ENCODE measurements at places on chromosomes 7 and 10.
A peak's percentile ranks its signal among the peaks of the same experiment; 100 is the strongest.

GRCh38 chr7:139673230-139673629, 104.6 kb downstream of the HIPK2 start:
- DNase-seq, result peak; percentile 66

GRCh38 chr10:31101123-31101522, 69.5 kb upstream of the ZNF438 start:
- peak; percentile 73 for DNase-seq

DNA sequence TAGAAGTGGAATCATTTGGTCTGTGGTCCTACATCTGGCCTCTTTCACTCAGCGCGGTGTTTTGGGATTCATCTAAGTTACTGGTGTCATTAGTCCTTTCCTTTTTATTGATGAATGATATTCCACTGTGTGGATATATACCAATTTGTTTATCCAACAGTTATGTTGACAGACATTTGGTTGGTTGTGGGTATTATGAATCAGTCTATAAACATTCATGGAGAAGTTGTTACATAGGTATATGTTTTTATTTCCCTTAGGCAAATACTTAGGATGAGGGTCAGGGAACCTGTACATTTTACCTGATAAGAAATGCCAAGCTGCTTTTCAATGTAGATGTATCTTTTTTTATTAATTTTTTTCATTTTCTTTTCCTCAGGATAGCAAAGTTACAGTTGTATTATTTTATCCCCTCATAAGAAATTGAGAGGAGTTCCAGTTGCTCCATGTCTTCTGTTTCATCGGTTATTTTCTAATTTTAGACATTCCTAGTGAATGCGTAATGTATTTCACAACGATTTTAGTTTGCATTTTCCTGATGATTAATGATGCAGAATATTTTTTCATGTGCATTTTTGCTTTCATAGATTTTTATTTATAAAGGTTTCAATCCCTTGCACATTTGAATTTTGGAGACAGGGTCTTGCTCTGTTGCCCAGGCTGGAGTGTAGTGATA, 203.8 kb upstream of the SH2B2 start:
- no peak for DNase-seq

DNA sequence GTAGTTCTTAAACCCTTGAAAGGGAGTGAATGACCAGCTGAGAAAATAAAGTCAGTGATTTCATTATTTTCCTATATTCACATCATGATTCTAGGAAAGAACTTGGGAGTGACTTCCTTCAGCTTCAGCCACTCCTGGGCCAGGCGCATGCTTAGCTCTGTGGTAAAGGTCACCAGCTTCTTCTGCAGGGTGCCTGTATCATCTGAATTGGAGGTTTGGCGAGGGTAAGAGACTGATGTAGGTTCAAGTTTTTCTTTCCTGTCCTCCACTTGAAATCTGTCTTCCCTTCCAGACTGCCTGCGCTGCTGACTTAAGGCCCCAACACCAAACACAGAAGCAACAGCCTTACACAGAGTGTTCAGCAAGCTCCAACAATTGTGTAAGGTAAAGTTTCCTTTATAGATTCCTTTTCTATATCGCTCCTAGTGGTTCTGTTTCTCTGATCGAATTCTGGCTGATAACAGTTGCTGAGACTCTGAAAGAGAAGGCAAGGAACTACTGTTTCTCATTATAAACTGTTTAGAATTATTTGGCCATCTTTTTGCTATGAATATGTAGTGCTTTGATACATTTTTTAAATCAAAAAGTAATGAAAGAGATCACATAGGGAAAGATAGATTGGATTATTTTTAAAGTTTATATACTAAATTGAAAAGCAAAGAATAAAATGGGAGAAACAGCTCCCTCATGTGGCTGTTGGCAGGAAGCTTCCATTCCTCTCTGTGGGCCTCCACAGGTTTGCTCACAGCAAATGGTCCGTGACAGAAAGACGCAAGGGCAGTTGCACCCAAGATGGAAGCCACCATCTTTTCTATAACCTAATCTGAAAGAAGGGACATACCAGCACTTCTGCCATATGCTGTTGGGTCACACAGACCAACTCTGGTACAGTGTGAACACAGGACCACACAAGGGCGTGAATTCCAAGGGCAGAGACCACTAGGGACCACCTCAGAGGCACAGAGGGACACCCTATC, 14.0 kb downstream of the GATAD1 start:
- DNase-seq, result no peak

GRCh38 chr7:18648849-18649758, 153.6 kb downstream of the HDAC9 start:
- DNase-seq, result no peak

GRCh38 chr7:12244129-12244528, 33.0 kb downstream of the TMEM106B start:
- DNase-seq, result no peak

- no peak for DNase-seq
Measured at GRCh38 chr10:114632869-114633715, 25.0 kb downstream of the ABLIM1 start.

DNA sequence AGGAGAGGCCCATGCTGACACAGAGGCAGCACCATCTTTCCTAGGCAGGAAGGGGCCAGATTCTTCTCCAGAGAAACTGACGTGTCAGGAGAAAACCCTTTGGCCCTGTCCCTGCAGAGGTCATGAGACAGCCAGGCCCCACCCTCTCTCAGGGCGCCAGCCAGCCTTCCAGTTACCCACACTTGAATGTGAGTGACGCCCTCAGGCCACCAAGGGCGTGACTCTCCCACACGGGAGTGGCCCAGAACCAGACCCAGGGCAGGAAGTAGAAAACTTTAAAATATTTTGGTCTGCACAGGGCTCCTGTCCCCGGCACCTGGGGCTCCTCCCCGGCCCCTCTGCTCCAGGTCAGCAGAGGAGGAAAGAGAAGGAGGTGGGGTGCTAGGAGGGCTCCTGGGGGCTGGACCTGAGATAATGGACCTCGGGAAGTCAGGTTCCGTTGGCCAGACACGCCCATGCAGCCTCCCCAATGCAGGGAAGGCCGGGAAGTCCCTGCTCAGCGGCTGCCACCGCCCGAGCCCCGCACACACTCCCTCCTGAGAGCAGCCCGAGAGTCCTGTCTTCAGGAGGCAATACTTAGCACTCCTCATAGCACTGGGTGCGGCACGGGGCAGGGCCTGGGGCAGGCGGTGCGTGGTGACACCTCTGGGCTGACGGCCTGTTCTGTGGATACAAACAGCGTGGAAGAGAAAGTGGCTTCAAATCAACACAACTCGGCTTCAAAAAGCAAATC, 67.0 kb upstream of the CFAP46 start:
- no peak for DNase-seq

DNA sequence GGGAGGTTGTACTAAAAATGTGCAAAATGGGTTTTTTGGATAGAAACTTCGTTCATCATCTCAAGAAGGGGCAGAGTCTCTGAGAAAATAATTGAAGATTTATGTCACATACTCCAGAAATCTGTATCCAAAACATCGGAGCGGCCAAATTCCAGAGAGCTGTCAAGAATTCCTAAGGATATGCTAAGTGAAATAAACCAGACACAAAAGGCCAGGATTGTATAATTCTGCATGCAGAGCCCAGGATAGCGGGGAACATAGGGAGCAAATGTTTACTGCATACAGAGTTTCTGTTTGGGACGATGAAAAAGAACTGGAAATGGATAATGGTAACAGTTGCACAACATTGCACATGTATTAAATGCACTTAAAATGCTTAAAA, 224.2 kb upstream of the AUTS2 start:
- DNase-seq, result no peak

DNA sequence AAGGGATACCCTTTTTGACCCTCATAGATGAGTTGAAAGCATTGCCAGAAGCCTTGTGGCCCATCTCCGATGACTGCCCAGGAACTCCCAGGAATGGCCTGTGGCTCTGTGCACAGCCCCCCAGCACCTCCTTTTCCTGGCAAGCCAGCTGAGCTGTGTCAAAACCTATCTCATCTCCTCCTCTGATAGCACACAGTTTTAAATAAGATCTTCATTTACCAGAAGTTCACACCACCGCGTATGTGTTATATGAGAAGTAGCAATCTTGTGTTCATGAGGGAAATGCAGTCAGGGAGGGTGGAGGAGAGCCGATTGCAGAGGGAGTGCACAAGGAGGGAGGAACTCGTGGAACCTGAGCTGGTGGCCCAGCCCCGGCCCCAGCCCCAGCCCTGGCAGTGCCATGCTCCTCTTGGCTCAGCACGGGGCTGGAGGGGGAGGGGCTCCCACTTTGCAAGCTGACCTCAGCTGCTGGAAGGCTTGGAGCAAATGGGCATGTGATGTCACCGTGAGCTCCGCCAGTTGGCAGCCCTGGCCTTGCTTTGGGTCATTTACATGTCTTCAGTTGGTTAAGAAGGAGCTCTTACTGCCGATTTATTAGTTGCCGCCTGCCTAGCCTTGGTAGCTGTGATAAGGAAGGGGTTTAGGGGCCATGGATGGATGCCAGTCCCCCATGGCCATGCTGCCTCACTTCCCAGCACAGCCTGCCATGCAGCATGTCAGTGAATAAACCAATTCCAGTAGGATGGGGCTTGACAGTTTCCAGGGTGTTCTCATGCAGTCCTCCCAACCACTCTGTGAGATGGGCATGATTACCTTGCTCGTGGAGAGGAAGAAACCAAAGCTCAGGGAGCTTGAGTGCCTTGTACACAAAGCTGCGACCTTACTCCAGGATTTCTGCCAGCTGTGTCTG, 20.0 kb downstream of the UNC5B start:
- no peak for DNase-seq

GRCh38 chr10:74875966-74876365, 49.6 kb downstream of the KAT6B start:
- no peak for DNase-seq

- peak; percentile 30 for DNase-seq
Measured at GRCh38 chr10:117622471-117623184, 80.1 kb downstream of the EMX2 start.

- DNase-seq, result no peak
Measured at GRCh38 chr7:26284995-26285632, 6.5 kb upstream of the SNX10 start.

GRCh38 chr10:121338206-121338980, 259.9 kb downstream of the FGFR2 start:
- no peak for DNase-seq

- no peak for DNase-seq
Measured at GRCh38 chr10:22646388-22646853, 68.0 kb downstream of the PIP4K2A start.

GRCh38 chr7:81839708-81840369, 70.0 kb upstream of the HGF start:
- no peak for DNase-seq

GRCh38 chr7:29599026-29599425, 35.4 kb downstream of the PRR15 start:
- DNase-seq, result no peak

GRCh38 chr7:157352516-157352915, 15.7 kb downstream of the DNAJB6 start:
- no peak for DNase-seq

DNA sequence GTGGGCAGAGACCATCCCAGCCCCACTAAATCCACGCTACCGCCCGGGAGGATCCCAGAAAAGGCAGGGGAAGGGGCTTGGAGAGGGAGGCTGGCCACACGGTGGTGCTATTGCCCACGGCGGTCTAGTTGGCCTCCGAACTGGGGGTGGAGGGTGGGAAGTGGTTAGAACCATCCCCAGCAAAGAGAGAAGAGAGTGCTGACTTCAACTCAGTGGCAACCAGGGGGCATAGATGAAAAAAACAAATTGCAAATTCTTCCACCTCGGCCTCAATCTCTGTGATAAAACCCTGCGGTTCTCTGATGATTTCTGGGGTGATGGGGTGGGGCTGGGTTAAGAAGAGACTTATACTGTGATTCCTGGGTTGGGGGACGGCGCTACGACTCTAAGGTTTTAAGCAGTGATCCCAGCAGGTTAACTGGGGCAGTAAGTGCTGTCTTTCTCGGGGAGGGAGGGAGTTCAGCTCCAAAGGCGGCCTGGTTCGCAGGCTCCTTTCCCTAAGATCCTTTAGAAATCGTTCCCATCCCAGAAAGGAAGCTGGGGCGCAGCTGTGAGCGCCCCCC, 154.5 kb upstream of the LYZL2 start:
- peak; percentile 91 for DNase-seq

- DNase-seq, result no peak
Measured at GRCh38 chr10:129111922-129112321, 355.1 kb upstream of the MGMT start.

DNA sequence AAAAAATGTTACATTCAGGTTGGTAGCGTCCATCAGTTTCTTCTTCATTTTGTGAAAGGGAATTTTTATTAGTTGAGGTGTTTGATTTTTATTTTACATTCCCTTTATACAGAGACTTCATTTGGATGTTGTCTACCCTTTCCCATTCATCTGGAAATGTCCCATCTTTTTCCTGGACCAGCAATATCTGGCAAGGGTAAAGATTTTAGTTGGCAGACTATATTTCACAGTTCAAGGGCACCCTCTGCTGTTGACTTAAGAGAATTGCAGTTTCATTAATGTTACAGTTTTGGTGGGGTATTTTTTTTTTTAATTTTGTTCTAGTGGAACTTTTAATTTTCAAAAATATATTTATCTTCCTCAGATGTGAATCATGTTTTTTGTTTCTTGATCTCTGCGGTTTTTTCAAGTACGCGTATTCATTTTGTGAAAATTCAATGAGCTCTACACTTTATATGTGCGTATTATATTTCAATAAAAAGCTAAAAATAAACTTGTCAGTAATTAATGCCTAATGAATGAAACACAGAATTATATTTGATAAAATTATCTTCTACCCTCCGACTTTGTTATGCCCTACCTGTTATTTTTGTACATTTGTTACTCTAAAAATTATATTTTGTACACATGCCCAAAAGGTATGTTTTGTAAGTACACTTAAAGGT, 97.9 kb upstream of the KLF14 start:
- no peak for DNase-seq

Measured in activated CD8-positive, alpha-beta memory T cell treated with anti-CD3 and anti-CD28 coated beads for 24 hours (primary cell).